ENCODE measurements at places on chromosomes 2 and 18.

DNA sequence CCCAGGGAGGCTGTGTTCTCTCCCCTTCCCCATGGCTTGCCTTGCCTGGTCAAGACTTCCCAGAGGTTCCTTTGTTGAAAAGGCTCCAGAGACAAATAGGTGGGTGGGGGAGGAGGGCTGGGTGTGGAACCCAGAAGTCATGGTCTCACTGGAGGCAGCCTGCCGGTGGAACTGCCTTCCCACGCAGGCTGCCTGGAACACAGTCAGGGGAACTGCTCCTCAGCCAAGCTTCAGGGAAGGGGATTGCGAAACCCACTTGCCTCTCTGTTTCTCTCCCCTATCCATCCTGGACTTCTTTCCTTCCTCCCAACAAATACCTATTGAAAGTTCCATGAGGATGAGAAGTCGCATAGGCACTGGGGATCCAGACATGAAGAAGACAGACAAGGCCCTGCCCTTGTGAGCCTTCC is 31.6 kb downstream of the MARCO start:
- no peak for DNase-seq

- no peak for DNase-seq
These were observed 897.3 kb upstream of the DDX18 start for GRCh38 chr2:116917196-116917595.

GRCh38 chr18:48213791-48214190 is 195.4 kb downstream of the ZBTB7C start:
- DNase-seq, result no peak

- DNase-seq, result no peak
These were observed 25.2 kb downstream of the HRH4 start for GRCh38 chr18:24485681-24486080.

GRCh38 chr18:45464619-45465018 is 150.7 kb upstream of the SLC14A2 start:
- DNase-seq, result no peak

- no peak for DNase-seq
These were observed 66.5 kb downstream of the TCF7L1 start for GRCh38 chr2:85199698-85200097.

GRCh38 chr2:11481426-11481788 is 15.4 kb upstream of the E2F6 start:
- no peak for DNase-seq

DNA sequence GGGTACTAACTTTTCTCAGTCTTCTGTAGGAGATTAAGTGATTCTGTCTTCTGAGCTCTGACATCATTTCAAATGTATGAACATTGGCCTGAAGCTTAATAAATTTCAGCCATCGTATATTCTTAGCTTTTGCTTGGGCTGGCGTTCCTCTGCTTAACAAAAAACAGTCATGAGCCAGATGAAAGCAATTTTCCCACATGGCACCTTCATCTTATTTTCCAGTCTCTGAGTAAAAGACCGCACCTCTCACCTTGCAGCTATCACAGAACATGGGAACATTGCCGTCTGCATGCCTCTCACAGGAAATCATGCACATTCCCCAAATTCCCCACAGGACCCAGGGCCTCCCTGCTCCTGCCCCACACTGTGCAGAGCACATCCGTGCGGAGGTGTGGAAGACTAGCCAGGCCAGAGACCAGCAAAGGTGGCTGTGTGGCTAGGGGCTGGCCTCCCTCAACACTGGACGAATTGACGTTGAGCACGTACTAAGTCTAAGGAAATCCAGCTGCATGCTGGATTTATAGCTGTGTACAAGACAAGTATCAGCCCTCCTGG is 531.8 kb upstream of the ID2 start:
- no peak for DNase-seq

DNA sequence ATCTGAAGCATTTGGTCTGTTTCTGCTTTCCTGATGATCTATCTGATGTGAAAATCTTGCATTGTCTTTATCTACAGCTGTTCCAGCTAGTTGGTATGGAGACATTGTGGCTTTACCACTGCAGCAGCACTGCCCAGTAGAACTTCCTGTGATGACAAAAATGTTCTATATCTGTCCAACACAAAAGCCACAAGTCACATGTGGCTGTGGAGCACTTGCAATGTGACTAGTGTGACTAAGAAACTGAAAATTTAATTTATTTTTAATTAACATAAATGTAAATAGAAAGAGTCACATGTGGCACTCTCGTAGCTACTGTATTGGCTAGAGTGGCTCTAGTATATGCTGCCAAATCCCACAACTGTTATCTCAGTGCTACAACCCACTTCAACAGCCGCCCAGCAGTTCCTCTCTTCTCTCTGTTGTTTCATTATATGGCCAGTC is 425.7 kb downstream of the SETBP1 start:
- DNase-seq, result peak; percentile 3

DNA sequence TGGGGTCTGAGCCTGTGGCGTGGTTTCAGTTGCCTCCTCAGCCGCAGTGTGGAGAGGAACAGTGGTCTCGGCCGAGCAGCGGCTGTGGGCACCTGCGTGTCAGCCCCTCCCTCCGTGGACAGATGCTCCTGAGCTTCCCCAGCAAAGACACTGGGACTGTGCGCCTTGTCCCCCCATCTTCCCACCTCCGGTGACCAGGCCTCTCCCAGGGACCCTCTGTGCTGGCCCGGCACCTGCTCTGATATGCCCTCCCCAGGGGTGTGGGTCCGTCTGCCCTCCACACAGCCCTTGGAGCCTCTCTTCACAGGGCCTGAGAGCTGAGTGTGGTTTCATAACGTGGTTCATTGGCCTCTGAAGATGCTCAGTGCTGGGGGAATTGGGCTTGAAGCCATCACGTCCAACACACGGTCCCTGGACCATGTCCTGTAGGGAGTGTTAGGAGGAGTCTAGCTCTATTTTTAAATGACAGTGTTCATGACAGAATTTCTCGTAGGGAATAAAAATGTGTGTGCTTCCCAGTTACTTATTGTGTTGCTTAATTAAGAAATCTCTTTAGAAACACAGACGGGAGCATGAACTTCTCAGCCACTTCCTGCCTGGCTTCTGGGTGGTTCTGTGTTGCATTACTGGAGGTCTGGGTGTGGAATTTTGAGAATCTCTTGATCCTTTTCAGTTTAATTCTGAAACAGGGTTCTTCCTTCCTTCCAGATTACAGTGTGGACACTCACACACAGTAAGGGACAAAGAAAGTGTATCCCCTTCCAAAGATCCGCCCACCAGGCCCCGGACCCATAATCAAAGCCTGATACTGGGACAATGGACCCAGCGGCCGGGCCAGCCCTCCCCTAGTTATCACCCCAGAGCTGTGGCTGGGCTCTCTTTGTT is 110.7 kb downstream of the NFATC1 start:
- DNase-seq, result no peak

DNA sequence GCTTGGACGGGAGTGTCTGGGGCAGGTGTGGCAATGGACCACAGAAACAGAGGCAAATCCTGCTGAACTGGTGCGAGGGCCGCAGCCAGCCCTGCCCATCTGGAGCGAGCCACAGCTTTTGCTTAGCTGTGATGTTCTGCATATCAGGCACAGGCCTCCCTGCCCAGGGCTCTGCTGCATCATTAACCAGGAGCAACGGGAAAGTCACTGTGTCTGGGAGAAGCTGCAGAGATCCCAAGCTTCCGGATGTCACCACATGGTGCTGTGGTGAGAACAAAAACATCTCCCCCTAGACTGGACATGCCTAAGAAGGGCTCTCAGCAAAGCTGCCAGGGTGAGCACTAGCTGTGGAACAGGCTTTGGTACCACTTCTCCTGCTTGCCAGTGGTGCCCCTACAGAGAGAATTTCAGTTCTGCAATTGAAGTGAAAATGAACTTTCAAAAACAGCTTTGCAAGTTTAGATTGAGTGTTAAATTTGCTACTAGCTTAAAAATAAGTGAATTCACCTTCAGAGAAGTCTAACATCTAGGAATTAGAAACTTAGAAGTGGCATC is 172.9 kb upstream of the MYT1L start:
- no peak for DNase-seq

DNA sequence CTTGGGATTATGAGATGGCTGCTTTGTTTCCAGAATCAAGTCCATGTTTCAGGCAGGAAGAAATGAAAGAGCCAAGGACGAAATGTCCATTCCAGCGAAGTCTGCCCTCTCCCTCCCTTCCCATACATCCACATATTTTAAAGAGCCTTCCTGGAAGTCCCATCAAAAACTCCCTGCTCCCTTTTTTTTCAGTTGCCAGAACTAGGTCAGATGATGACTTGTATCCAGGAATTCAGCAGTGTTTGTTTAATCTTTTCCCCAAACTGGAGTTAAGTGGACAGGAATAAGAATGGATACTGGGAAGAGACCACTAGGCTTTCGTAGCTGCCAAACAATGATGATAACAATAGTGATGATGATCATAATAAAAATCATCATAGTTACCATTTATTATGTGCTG is 198.7 kb downstream of the MEIS1 start:
- DNase-seq, result no peak

DNA sequence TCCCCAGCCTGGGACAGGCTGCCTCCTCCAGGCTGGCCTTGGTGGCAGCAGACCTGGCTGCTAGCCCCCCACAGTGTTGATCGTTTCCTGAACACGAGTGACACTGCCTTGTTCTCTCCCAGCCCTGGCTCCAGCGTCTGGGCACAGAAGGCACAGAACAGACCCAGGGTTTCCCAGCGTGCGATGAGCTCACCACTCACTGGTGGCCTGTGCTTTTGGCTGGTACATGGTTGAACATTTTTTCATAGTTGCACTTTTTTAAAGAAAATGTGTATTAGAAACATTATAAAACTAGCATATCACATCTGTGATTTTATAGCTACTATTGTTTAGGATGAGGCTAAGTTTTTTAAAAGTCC is 40.9 kb downstream of the SCTR start:
- no peak for DNase-seq

- DNase-seq, result no peak
These were observed 69.4 kb downstream of the RHOB start for GRCh38 chr2:20516291-20516645.

GRCh38 chr2:230814616-230815015 is 50.1 kb upstream of the ITM2C start:
- no peak for DNase-seq

DNA sequence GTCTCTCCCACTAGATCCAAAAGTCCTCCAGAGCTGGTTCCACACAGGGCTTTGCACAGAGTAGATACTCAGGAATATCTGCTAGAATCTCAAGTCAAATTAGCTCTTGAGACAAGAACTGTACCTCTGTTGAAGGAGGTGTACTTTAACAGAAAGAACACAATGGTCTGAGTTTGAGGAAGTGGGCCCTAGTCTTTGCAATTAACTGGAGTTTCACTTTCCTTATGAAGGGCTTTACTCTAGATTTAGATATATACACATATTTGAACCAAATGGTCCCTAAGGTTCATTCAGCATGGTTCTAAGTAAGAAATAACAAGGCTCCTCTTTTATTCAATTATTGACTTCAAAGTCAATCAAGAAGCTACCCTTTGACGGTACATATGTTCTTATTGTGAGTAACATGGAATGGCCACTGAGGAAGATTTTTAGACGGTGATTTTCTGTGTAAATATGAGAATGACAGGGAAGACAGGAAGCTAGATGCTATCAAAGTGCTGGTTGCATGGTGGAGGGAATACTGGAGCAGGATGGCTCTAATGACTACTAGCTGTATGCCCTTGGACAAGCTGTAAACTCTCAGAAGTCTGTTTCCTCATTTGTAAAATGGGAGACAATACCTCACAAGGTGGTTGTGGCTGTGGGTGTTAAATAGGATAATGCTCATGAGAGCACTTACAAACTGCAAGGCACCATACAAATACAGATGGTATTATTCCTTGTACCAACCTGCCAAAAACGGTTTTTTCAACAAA is 73.5 kb upstream of the SERTAD2 start:
- no peak for DNase-seq

DNA sequence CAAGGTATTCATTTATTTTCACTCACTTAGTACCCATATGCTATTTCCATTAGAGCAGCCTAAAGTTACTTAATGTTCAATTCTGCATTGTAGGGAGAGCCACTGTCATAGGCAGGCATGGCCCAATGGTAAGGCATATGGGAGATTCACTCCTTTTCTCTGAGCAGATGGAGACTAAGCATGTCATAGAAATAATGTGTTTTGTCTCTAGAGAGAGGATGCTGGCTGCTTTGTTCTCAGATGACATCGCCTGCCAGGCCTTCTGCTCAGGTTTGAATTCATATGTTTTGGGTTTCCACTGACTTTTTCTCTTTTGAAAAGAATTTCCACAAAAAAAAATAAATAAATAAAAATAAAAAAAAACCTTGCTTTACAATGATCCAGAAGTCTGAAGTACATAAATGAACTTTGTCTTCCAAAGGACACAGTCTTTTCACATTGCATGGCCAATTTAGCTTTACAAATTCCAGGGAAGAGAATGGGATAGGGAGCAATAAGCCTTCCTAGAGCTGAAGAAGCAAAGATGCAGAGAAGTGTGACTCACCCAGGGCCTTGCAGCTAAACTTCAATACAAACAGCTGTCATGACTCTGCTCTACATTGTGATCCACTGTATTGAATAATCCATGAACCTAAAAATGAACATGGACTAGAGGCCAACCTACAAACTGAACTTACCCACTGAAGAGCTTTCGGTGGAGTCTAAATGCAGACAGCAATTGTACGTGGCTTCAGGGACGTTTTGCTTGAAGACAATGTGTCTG is 422.5 kb downstream of the CMPK2 start:
- no peak for DNase-seq

GRCh38 chr2:64461271-64462058 is 7.5 kb downstream of the LGALSL start:
- no peak for DNase-seq

DNA sequence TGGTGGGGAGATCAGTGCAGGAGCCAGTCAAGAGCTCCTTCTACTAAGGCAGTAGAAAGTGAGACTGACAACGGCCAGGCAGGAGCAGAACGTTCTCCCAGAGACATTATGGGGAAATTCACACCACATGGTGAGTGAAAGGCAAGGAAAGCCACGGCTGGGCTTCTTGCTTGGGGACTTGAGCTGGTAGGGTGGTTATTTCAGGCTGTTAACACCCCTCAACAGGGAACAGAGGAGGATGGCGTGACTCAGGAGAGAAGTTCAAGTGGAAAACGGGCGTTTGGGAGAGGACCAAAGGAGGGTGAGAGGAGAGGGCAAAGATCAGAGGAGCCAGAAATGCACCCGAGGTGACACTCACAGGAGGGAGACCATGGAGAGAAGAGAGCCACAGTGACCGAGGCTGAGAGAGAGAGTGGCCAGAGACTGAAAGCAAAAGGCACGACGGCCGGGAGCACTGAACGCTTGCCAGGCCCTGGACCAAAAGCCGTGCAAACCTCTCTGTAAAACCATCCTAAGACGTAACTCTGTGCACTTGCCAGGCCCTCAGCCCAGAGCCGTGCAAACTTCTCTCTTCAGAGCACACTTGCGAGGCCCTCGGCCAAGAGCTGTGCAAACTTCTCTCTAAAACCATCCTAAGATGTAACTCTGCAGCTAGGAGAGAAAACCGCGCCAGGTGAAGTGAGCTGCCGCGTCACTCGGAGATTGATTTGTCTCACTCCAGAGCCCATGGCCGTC is 7.7 kb downstream of the TPO start:
- no peak for DNase-seq

GRCh38 chr2:72325592-72326422 is 178.1 kb upstream of the CYP26B1 start:
- no peak for DNase-seq

- no peak for DNase-seq
These were observed 124.7 kb downstream of the ZFP36L2 start for GRCh38 chr2:43101751-43102150.

Data from naive thymus-derived CD8-positive, alpha-beta T cell (primary cell).